Activated CD8-positive, alpha-beta memory T cell treated with anti-CD3 and anti-CD28 coated beads, Interleukin-2, amount 10 ng/mL, durations not matched to agents 7 days and 5 days (primary cell): ENCODE measurements at places on chromosomes 6 and 20. TPM values are rescaled to one million over a fixed set of nuclear protein-coding genes. Genes with fewer than 3 reads are reported as not detected.

IMPG1 gene
- not detected for total RNA-seq

DNA sequence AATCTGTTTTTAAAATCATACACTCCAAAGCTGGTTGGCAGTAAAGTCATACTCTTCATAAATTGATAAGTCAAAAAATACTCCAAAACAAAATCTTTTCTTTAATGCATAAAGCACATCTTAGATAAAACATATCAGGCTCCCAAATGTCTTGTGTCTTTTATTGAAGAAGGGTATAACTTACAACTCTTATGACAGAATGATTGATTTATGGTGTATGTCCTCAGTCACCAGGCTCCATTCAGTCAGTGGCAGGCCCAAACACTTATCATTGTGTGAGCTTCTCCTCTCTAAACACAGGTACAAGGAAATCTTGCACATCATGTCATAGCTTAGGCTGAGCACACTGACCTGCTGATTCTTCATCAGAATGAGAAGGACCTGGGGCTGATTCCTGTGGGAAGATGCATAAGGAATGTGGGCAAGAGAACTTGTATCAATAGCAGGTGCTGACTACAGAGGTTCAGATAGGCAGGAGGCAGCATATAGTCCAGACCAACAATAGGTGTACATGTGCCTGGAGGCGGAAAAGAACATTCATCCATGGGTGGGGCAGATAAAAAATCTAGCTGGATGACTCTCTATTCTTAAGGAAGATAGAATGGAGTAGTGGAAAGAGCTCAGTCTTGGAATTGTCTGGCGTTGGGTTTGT lies 1.9 kb downstream of the CALHM5 start:
- no peak for DNase-seq
- no peak overlapping the region for H3K27ac ChIP-seq
- H3K36me3 ChIP-seq, result no peaks in the 10 kb centered on the region
- peaks cover 18% of the 10 kb centered on the region for H3K27me3 ChIP-seq
- H3K4me1 ChIP-seq, result no peaks in the 10 kb centered on the region

KCNK16 gene
- not detected for total RNA-seq

GRCh38 chr6:30013291-30013922 lies 47.7 kb upstream of the POLR1H start:
- H3K27me3 ChIP-seq, result peaks cover 8% of the 10 kb centered on the region

RSPO3 gene
- not detected for total RNA-seq

GRCh38 chr6:163773646-163774045 lies 359.1 kb downstream of the QKI start:
- H3K4me3 ChIP-seq, result no peak overlapping the region
- no peak for DNase-seq
- H3K27ac ChIP-seq, result no peak overlapping the region
- no peaks in the 10 kb centered on the region for H3K36me3 ChIP-seq

EMILIN3 gene
- total RNA-seq, result not detected

GRCh38 chr6:33116841-33117711 lies 41.3 kb downstream of the HLA-DPB1 start:
- H3K4me1 ChIP-seq, result peaks cover 21% of the 10 kb centered on the region
- peaks cover 85% of the 10 kb centered on the region for H3K27me3 ChIP-seq
- H3K27ac ChIP-seq, result no peak overlapping the region

NMBR gene
- not detected for total RNA-seq

GRCh38 chr20:11766961-11767360 lies 150.7 kb upstream of the BTBD3 start:
- no peak overlapping the region for H3K4me3 ChIP-seq
- H3K27ac ChIP-seq, result no peak overlapping the region
- no peaks in the 10 kb centered on the region for H3K4me1 ChIP-seq
- no peaks in the 10 kb centered on the region for H3K36me3 ChIP-seq
- DNase-seq, result no peak

- H3K4me3 ChIP-seq, result no peak overlapping the region
- no peak for DNase-seq
- no peaks in the 10 kb centered on the region for H3K4me1 ChIP-seq
- H3K36me3 ChIP-seq, result no peaks in the 10 kb centered on the region
- H3K27me3 ChIP-seq, result no peaks in the 10 kb centered on the region
Measured at GRCh38 chr6:170038708-170039107, 252.2 kb downstream of the DLL1 start.

DNA sequence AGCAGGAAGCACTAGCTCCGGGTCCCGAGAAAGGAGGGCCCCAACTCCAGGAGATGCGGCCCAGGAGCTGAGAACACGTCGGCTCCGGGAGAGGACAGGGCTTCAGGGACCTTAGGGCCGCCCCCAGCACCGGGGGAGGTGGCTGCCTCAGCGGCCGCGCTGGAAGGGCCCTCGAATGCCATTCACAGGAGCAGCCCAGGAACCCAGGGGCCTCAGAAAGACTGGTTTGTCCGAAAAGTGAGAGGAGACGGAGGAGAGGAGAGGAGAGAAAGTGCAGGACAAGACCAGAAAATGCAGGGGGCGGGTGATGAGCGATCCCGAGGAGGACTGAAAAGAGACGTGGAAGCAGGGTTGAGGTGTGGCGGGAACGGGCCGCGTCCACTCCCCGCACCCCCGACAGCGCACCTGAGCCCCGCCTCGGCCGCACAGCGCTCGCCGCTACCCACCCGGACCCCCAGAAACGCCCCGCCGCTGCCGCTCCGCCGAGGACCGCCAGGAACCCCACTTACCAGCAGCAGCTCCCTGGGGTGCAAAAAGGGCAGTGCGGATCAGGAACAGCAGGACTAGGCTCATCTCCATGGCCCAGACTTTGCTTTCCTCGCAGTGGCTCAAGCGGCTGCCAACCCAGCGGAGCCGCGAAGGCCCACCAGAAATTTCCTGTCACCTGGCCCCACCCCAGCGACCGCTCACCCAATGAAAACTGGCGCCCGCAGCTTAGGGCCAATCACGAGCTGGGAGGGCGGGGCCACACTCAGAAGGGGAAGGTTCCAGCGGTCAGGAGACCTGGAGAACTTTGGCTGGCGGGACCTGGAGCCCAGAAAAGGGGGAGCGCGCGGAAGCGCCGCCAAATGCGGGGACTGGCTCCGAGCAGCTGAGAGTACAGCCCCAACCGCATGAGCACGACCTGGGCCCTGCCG lies 25.4 kb downstream of the HLA-F start:
- no peaks in the 10 kb centered on the region for H3K27me3 ChIP-seq
- peaks cover 5% of the 10 kb centered on the region for H3K36me3 ChIP-seq
- peaks cover 56% of the 10 kb centered on the region for H3K4me1 ChIP-seq
- peak overlapping the region; percentile 94 for H3K4me3 ChIP-seq
- H3K27ac ChIP-seq, result peak overlapping the region; percentile 87

PTGIS gene
- total RNA-seq, result 15.1 TPM

DNA sequence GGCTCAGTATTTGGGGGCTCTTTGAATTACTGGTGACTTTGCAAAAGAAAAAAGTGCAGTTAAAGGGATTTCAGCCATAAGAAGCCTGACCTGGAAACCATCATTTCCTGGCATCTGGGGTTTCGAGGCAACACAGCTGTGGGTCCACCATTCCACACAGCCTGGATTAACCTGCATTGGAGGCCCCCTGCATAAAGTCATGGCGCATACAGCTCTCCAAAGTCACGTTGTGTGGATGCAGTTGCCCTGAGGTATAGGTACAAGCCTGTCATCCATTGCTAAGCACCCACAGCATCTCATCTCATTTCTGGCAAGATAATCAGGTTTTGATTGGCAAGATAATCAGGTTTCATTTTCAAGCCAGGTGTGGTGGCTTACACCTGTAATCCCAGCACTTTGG lies 54.5 kb upstream of the TAGAP start:
- no peak overlapping the region for H3K4me3 ChIP-seq
- H3K4me1 ChIP-seq, result peaks cover 58% of the 10 kb centered on the region
- H3K27me3 ChIP-seq, result no peaks in the 10 kb centered on the region
- no peaks in the 10 kb centered on the region for H3K36me3 ChIP-seq
